ENCODE measurements at places on chromosomes 16 and 17.

DNA sequence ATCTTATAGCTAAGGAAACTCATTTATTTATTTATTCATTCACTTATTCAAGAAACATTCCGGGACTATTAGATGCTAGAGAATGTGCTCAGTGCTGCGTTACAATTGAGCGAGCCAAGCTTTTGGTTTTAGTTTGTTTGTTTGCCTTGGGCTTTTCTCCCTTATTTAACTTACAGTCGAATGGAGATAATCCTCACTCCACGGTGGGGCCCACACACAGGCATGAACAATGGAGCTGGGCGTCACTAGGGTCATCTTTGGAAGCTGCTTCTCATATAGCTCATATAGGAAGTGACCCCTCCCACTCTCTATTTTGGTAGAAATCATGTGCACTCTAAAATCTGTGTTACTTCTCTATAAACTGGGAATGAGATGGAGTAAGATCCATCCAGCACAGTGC is 210.0 kb downstream of the TMEM114 start:
- DNase-seq: no peak

GRCh38 chr16:68009157-68009735 is 6.5 kb downstream of the DPEP2NB start:
- no peak for DNase-seq

DNA sequence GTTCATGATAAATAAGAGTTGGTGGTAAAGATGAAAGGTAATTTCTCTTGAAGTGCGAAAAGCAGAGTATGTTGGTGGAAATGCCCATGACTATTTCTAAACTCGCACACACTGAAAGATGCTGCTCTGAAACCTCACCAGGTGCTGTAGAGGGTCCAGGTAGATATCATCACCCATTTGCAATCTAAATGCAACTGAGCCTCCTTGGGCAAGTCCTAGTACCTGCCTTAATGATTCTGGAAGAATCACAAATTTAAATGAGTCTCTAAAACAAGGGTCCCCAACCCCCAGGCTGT is 5.9 kb upstream of the MMD start:
- DNase-seq: no peak

DNA sequence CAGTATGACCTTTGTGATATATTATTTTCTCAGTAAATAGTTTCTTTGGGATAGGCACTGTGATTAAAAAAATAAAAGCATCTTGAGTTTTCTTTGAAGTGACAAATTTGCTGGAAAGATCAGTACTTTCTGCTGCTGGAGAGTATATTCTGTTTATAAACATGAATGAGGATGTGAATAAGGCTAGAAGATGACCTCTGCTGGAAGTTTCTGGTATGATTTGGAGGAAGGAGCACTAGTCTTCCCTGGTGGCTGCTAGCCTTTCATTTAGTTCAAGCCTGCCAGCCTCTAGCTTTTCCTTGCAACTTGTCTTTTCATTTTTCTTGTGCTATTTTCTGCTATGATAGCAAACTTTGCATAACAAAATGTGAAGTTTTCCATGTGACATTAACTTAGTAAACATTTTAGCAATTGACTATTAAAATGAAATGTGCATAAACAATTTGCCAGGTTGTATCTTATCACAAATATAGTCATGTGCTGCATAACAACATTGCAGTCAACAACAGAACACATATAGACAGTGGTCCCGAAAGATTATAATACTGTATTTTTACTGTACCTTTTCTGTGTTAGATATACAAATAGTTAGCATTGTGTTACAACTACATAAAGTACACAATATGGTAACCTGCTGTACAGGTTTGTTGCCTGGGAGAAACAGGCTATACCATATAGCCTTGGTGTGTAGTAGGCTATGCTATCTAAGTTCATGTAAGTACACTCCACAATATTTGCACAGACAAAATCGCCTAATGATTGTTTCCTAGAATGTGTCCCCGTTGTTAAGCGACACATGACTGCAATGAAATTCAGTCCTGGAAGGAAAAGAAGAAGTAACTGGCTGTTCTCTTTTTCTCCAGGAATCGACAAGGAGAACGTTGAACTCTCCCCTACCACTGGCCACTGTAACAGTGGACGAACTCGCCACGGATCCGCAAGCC is 18.1 kb upstream of the RAB11FIP4 start:
- peak; percentile 14 for DNase-seq

DNA sequence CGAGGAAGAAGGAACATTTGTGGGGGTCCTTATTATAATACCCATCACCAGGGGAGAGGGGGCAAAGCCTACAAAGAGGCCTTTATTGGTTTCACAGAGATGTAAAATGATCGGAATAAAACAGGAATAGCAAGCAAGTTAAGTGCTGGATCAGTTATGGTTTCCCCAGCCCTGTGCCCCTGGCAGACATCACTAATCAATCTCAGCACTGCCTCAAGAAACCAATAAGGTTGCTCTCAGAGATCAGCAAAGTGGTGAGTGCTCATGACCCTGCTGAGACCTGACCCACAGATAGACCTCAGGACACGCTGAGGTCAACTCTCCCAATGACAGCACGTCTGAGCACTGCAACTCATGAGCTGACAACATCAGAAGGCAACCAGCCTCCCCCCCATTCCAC is 66.3 kb downstream of the ZNF423 start:
- DNase-seq: no peak

- no peak for DNase-seq
Observed at GRCh38 chr17:2051933-2052559, 2.9 kb upstream of the HIC1 start.

DNA sequence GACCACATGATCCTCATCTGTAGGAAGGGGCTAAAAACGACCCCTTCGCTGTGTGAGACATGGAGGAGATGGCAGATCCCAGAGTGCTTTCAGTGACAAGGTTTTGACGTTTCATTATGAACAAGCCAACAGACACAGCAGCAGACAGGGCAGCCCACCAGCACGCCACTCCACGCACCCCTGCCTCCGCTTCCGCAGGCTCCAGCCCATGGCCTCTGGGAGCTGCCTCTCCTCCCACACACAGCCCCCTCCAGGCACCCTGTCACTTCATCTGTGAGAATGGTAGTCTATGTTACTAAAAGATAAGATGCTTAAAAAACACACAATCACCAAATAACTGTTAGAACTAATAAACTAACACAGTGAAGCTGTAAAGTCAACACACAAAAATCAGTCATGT is 12.3 kb upstream of the ADCY7 start:
- DNase-seq: no peak

- DNase-seq: peak; percentile 5
Observed at GRCh38 chr17:67689534-67690177, 28.1 kb upstream of the NOL11 start.

DNA sequence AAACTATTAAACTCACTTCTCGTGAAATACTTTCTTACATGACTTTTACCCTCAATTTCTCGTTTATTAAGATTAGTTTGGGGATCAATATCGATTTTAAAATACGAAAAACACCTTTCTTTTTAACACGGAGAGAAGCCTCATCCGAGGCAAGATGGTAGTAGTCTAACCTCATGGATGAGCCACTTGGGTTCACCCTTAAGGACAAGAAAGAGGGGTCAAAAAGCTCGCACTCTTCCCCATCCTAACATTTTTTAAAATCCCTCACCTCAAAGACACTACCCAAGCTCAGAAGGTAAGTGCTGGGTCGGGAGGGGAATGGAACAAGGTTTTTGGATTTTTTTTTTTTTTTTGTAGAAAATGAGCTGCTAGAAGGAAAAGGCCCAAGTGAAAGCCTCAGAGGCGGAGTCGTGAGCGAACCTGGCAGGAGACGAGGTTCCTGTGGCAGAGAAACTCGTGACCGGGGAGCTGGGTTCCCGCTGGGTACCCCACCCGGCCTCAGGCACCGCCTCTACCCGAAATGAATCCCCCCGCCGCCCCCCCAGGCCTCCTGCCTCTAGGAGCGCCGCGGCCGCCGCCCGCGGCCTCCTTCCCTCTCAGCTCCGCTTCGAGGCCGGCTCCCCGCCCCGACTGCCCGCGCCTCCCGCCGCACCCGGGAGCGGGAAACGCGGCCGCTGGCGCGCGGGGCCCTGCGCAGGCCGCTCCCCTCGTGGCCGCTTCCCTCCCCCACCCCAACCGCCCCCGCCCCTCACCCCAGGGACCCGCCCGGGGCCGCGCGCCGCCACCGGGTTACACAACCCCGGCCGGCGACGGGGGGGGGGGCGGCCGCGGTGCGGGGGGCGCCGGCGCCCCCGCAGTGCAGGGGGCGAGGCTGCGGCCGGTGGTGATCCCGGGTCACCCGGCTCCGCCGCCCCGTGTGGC is 1.6 kb downstream of the NUFIP2 start:
- peak; percentile 11 for DNase-seq

GRCh38 chr17:41647038-41647813 is 22.9 kb upstream of the KRT17 start:
- no peak for DNase-seq
